NCI-H2227 treated with DMSO at 0.1 percent for 48 hours (cell line): ENCODE measurements at places on chromosomes 7 and 10.

GRCh38 chr7:115911465-115911864, 119.1 kb downstream of the TFEC start:
- DNase-seq = no peak

- DNase-seq = peak; percentile 40
Measured at GRCh38 chr7:100801833-100802568, 25.3 kb downstream of the EPHB4 start.

DNA sequence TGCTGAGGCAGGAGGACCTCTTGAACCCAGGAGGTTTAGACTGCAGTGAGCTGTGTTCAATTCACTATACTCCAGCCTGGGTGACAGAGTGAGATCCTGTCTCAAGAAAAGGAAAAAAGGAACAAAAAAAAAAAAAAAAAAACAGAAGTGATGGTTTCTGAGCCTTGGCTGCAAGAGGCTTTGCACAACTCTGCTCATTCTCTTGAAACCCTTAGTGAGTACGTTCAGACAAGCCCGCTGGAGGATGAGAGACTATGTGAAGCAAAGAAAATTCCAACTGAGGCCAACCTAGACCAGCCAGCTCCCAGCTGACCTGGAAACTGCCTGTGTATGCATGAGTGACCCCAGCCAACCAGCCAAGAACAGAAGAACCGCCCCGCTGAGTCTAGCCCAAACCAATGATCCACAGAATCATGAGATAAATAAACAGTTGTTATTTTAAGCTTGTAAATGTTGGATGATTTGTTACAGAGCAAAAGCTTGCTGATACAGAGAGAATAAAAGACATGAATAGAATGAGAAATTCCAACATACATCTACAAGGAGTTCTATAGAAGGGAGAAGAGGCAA, 50.6 kb upstream of the FZD9 start:
- DNase-seq = no peak

- no peak for DNase-seq
Measured at GRCh38 chr10:119302591-119303253, 95.4 kb downstream of the GRK5 start.

- DNase-seq = no peak
Measured at GRCh38 chr7:805261-805660, 27.0 kb upstream of the SUN1 start.

DNA sequence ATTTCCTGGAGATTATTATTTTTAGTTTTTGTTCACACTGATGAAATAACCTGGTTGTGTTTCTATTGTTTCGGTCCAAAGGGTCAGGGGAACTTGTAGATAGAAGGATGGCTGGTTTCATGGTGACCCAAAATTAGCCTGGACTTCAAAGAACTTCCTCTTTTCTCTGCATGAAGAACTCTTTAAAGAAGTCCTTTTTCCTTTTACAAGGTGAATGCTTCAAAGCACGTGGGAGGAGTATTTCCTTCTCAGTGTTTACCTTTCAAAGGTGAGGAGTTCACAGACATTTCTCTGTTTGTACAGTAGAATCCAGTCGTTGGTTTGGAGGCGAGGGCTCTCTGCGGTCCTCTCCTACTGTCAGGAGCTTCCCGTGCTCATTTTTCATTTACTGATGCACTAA, 561.7 kb downstream of the GATA3 start:
- no peak for DNase-seq

- DNase-seq = no peak
Measured at GRCh38 chr10:3364768-3365480, 192.3 kb upstream of the PITRM1 start.

DNA sequence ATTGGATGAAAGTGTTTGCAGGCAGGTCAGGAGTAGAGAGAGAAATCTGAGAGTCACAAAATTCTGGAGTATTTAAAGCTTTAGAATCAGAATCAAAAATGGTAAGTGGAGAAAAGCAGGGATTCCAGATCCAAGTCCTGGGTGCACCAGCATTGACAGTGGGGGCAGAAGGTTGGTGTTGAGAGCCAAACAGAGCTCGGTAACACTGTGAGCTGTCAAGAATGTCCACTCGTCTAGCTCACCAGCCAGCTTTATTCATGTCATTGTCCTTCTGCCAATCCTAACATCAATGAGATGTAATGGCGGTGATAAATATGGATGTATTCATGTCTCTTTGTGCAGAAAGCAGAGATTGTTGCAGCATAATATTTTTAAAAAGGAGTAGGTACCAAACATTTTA, 128.8 kb downstream of the KLF6 start:
- DNase-seq = no peak

- DNase-seq = no peak
Measured at GRCh38 chr7:39252916-39253315, 275.2 kb downstream of the POU6F2 start.

- DNase-seq = no peak
Measured at GRCh38 chr7:46853451-46853850, 728.5 kb downstream of the TNS3 start.

- no peak for DNase-seq
Measured at GRCh38 chr7:55588976-55589604, 16.8 kb upstream of the VOPP1 start.

DNA sequence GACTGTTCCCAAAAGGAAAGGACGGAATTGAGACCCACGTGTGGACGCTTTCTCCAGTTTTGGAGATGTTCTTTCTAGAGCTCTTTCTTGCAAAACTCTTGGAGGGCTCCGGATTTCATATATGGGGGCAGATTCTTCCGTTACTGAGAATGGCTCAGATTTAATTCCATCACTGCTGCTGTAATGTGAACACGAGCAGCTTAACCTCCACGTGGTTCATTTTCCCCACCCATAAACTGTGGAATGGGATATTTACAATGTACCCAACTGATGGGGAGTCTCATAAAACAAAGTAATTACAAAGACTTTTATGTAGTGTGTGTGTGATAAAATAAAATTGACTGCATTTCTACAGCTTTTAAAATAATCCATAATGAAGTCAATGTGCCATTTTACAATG, 15.1 kb upstream of the MSRB2 start:
- DNase-seq = no peak

DNA sequence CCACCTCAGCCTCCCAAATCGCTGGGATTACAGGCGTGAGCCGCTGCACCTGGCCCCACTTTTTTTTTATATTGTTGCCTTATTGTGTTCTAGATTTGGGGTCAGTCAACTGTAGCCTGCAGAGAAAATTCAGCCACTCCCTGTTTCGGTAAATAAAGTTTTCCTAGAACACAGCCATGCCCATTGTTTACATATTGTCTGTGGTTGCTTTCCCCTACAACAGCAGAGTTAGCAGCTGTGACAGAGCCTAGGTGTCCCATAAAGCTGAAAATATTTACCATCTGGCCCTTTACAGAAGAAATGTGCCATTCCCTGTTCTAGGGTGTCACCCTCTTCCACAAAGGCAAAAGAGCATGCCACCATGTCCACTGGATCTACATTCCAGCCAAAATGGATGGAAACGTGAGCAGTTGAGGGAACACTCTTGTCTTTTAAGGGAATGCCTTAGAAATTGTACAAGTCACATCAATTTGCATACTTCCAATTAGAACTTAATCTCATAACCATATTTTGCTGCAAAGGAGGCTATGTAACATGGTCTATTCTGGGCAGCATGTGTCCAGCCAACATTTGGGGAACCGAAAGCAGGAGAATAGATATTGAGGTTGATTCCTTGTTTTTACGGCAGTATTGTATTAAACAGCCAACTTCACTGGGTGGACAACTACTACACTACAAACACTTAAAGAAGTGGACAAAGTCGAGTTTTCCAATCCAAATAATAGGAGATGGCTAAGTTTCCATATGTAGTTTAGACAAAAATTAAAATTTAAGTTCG, 11.0 kb upstream of the BLVRA start:
- DNase-seq = no peak
